ENCODE measurements at places on chromosomes 5 and 9.

DNA sequence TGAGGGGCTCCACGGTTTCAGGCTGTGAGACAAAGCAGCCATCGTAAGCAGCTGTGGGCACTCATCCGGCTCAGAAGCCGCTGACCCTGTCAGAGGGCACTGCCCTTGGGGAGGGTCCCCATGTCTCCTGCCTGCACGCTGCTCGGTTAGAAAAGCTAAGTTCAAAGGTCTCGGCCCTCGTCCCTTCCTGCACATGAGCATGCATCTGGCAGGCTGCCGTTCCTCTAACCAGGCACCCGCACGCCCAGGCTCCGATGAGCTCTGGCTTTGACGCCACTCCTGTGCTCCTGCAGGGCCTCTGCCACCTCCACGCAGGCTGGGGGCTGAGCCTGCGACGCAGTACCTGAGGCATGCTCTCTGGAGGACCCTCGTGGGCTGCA, 51.3 kb downstream of the NKD2 start:
- no peak for DNase-seq

DNA sequence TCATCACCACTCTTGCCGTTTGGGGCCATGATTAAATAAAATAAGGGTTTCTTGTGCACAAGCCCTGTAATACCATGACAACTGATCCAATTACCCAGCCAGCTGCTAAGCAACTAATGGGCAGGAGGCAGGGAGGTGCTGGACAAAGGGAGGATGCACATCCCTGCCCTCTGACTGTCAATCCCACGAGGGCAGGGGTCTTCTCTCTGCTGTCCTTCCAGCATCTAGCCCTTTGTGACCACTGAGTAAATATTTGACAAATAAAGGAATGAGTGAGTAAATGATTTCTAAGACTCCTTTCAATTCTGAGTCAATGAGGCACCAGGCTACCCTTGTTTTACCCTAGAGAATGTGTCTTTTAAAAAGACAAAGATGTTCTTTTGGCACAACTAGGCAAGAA, 247.1 kb downstream of the SYK start:
- DNase-seq: no peak

DNA sequence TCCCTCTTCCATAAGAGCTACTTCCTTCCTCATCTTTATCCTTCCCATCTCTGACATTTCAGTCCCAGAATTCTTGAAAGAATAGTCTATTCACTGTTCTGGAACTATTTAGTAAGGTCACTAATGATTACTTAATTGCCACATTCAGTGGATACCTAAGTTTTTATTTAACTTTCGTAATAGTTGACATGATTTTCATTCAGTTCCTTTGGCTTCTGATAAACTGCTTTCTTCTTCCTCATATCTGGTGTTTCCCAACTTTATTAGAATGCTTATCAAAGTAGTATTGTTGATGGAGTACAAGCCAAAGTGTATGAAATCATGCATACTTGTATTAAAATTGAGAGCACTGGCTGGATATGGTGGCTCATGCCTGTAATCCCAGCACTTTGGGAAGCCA, 10.8 kb downstream of the UBE2D2 start:
- DNase-seq: no peak

DNA sequence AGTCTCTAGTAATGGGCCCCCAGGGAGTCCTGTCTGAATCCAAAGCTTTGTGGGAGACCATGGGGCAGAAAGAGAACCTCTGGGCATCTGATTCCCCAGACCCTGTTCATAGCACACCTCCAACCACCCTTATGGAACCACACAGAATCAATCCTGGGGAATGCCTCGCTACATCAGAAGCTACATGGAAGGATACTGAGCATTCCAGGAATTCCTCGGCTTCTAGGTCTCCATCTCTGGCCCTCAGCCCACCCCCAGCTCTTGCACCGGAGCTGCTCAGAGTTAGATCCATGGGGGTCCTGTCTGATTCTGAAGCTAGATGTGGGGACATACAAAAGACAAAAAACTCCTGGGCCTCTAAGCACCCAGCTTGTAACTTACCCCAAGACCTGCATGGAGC, 28.4 kb downstream of the VCP start:
- no peak for DNase-seq

DNA sequence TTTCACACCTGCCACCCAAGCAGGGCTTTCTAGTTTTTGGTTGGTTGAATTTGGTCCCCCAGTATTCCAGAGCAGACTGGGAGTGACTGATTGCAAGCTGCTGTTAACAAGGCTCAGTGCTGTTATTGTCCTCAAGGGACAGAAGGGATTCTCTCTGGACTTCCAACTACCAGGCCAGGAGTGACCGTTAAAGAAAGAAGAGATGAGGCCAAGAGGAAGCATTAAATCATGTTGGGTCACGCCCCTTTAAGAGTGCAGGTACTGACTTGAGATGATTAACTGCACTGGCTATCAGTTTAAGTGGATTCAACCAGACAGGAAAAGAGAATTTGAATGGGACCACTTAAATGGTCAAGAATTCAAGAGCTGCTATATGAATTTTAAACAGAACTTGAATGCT, 220.8 kb upstream of the PCSK5 start:
- DNase-seq: no peak

- no peak for DNase-seq
Observed at GRCh38 chr9:33443047-33443446, 4.3 kb downstream of the AQP3 start.

DNA sequence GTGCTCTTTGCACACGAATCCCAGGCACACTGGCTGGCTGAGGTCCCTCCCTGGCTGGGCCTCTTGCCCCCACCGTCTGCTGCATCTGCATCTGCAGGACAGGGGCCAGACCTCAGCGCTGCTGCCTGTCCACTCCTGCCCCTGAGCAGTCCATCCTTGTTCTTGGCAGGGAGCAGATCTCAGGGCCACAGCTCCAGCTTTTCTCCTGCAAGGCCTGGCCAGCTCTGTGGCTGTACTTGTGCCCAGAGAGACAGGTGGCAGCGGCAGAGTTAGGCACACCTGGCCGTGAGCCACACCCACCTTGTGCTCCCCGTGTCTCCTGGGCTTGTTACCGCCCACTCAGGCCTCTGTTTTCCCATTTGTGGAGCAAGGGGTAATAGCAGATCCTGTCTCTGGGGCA, 13.9 kb downstream of the NEK6 start:
- no peak for DNase-seq

DNA sequence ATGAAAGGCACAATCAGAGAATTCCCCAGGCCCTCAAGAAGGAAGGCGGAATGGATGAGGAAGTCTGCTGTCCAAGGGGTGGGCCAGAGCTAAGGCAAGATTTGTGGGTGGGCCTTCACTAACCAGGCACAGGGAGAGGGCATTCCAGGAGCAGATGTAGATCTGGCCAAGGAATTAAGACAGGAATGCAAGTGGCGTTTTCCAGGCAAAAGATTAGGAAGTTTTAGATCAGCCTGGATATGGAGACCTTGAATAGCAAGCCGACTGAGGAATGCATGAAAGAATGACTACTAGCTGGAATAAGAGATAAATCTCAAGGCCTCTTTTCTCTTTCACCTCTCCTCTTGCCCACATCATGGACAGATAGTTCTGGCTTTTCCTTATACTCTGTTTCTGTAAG, 68.5 kb downstream of the GHR start:
- DNase-seq: no peak

GRCh38 chr9:108864446-108864845, 2.4 kb downstream of the ACTL7A start:
- DNase-seq: no peak

DNA sequence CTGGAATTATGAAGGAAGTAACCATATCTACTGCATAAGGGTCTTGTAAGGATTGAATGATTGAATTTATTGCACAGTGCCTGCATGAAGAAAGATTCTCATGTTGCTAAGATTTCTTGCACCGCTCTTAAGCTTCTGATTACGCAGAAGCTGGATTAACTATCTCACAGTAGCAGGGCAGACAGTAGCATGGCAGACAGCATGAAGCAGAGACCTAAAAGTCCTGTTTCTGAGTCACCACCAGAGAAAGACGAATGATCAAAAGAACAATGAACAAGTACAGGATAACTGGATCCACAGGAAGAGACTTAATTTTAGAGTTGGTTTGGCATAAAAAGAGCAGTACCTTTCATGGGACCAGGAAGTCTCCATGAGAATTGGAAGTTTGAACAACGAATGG, 142.4 kb downstream of the MAPKAP1 start:
- no peak for DNase-seq

DNA sequence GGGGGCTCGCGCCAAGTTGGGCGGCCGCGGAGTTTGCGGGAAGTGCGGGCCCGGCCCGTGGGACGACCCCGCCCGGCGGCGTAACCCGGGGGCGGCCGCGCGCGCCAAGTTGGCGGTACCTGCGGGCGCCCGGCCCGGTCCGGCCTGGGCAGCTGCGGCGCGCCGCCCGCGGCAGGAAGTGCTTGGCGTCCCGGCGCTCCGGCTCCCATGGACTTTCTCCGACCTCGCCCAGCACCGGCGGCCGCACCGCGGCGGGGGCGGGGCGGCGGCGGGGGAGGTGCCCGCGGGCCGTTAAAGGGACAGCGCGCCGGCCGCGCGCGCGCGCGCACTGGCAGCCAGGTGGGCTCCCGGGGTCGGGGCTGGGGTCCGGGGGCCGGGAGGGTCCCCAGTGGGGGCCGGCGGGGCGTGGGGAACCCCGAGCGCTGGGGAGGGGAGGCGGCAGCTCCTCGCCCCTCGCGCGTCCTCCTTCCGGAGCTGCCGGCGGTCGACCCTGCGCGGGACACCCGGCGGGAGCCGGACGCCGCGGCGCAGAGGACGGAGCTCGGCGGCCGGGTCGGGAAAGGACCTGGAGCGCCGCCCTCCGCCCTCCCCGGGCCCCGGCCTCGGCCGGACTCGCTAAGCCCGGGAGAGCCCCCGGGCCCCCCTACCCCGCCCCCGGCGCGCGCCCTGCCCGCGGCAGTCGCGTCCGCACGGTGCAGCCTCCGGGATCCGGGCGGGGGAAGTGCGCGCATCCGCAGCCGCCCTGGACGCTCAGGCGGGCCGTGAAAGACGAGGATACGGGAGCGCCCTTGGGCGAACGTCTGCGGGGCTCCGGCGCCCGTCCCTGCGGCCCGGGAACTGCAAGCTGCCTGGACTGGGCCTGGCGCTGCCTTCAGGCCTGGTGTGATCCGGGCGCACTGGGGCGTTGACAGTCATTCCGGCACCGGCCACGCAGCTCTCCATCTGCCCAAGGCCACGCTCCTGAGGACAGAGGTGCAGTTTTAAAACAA, at the start of gene NACC2:
Gene NACC2, minus strand, starts transcription at position 220 of the 989 bp plus-strand sequence. CDS start 44,768 bp downstream, outside the sequence.
- peak; percentile 26 for DNase-seq

DNA sequence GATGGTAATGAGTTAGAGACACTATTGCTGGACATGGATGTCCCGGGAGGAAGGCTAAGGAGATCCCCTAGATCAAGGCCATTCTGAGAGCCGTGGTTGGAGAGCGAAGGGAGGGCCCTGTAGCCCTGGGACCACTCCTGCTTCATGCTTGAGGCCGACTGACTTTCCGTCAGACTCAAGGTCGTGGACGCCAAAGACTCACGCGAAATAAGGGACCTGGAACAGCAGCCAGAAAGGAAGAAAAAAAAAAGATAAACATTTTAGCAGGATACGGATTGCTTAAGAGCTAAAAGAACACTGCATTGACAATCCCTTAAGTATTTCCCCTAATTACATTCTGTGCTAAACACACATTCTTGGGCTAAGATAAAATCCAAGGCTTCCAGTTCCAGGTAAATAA, 181.2 kb downstream of the GLIS3 start:
- DNase-seq: no peak

DNA sequence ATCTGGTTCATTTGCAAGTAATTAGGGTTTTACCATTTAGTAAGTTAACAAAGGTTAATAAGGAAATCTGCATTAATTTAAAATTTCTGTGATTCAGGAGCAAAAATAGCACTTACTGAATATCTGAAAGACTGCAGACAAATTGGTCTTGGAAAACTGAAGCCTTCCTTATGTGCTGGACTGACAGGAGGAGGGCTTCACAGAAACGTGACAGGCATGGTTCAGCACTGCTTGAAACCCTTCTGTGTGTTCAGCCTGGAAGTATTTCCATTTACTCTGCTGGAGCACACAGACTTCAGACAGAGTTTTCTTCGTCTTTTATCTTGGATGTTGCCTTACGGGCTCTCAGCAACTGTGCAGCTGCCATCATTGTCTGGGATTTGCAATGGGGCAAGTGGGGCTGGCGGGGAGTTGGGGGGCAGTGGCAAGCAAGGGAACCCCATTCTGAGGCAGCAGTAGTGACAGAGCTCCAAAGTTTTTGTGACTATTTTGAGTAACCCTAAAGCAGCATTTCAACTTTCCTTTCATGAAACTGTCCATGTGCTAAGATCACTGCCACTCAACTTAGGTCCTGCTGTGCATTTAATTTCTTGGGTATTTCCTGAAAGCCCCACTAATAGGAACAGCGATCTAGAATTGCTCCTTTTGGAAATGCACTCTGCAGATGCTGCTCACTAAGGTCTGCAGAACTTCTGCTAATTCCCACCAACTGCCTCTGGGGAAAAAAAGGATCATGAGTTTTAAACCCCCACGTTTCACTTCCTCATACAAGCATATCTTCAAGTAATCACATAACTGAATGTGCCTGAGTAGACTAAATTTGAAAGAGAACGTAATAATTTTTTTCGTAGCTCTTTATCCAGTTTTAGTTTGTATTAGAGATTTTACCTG, 56.6 kb downstream of the KCNN2 start:
- peak; percentile 54 for DNase-seq

DNA sequence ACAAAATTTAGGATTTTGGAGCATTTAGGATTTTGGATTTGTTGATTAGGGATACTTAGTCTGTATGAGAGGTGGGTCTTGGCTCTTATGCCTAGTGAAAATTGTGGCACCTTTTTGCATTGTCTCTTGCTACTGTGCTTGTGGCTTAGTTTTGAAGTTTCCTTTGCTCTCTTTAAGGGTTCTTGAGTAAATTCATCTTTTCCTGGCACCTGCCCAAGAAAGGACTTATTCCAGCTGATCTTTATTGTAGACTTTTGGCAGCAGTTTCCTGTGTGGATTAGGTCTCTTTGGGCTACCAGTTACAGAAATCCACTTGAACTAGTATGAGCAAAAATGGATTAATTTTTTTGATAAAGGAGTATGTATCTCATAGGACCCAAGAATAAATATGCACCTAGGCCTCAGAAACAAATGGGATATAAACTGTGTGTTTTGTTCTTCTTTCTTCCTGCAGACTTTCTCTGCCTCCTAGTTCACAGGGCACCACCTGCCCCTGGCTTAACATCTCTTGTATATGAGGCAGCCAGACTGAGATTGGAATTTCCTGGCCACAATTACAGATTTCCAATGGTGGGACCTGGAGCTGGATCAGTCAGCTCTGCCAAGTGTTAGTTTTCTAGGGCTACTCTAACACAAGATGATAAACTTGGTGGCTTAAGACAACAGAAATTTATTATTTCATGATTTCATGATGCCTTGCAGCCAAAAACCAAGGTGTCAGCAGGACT, 44.6 kb downstream of the FOCAD start:
- no peak for DNase-seq

- peak; percentile 46 for DNase-seq
Observed at GRCh38 chr5:141992349-141992963, 20.4 kb downstream of the GNPDA1 start.

Measured in AML-193 (cell line).